ENCODE measurements at places on chromosomes 16 and 17.

GRCh38 chr16:83870830-83871229 lies 28.1 kb upstream of the MLYCD start:
- H3K4me1 ChIP-seq: no peaks in the 10 kb centered on the region
- no peak overlapping the region for H3K4me3 ChIP-seq
- H3K27ac ChIP-seq: no peak overlapping the region

GRCh38 chr17:28597606-28598383 lies 1.0 kb downstream of the SPAG5 start:
- peak overlapping the region; percentile 77 for H3K4me3 ChIP-seq
- H3K27me3 ChIP-seq: no peaks in the 10 kb centered on the region
- DNase-seq: no peak
- H3K36me3 ChIP-seq: peaks cover 7% of the 10 kb centered on the region
- no peak overlapping the region for H3K27ac ChIP-seq
- no peaks in the 10 kb centered on the region for H3K4me1 ChIP-seq

- H3K27me3 ChIP-seq: no peaks in the 10 kb centered on the region
- no peaks in the 10 kb centered on the region for H3K4me1 ChIP-seq
- no peak for DNase-seq
- H3K27ac ChIP-seq: no peak overlapping the region
- no peak overlapping the region for H3K4me3 ChIP-seq
- H3K36me3 ChIP-seq: no peaks in the 10 kb centered on the region
Measured at GRCh38 chr16:55421226-55421625, 57.8 kb upstream of the MMP2 start.

DNA sequence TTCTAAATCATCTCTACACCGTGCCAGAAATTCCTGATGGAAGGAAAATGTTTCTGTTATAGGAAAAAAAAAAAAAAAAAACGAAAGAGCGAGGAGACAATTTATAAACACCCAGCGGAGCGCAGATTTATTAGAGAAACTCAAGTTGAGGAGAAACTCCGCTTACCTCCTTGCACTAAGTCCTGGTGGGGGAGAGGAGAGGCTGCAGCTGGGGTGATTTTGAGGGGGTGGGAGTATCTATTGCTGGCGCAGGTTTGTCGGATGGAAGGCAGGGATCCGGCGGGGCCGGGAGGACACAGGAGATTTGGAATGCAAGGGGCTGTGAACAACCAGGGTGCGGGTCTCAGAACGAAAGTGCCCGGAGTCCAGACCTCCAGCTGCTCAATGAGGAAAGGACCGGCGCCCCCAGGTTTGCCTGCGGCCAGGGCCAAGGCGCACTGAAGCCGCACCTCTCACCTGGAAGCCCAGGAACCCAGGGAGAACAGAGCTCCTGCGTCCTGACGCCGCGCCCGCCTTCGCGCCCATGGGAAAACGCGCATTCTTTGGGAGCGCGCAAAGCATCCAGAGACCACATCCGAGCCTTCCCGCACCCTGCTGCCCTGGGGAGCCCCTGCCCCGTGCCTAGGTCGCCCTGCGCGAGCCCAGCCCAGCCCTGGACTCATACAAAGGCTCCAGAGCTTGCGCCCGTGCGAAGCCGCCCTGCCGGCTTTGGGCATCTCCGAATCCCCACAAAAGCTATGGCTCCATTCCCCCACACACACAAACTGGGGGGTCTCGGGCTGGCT lies 2.6 kb upstream of the HOXB8 start:
- H3K27me3 ChIP-seq: peaks cover 83% of the 10 kb centered on the region
- H3K4me3 ChIP-seq: no peak overlapping the region
- H3K36me3 ChIP-seq: no peaks in the 10 kb centered on the region
- peaks cover 7% of the 10 kb centered on the region for H3K4me1 ChIP-seq
- no peak overlapping the region for H3K27ac ChIP-seq

- no peaks in the 10 kb centered on the region for H3K4me1 ChIP-seq
- no peak overlapping the region for H3K27ac ChIP-seq
- DNase-seq: no peak
- H3K36me3 ChIP-seq: no peaks in the 10 kb centered on the region
Measured at GRCh38 chr16:23840310-23840709, 4.5 kb downstream of the PRKCB start.

DNA sequence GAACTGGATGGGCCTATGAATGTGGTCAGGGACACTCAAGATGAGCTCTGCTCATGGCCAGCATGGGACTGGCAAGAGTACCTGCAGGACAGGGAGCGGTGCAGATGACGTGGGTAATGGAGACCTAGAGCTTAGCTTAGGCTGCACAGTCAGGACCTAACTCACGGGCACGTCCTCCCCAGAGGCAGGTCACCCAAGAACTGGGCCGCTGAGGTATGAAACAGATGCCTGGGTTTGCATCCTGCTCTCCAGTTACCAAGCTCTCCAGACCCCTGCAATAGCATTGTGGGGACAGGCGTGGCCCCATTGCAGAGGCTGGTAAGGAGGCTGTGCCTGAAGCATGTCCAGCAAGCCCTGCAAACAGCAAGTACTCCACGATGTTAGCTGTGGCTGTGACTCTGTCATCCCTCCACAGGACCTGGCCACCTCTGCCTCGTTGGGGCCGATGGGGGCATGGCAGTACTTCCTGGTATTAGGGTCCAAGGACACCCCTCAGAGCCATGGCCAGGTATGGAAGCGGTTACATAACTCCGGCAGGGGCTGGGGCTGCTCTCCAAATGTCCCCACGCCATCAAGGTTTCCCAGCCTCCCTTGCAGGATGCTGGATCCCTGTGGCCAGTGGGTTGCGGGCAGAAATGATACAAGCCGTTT lies 37.5 kb upstream of the RBFOX3 start:
- H3K4me1 ChIP-seq: no peaks in the 10 kb centered on the region
- no peak for DNase-seq
- no peak overlapping the region for H3K4me3 ChIP-seq
- H3K27me3 ChIP-seq: no peaks in the 10 kb centered on the region
- no peaks in the 10 kb centered on the region for H3K36me3 ChIP-seq

DNA sequence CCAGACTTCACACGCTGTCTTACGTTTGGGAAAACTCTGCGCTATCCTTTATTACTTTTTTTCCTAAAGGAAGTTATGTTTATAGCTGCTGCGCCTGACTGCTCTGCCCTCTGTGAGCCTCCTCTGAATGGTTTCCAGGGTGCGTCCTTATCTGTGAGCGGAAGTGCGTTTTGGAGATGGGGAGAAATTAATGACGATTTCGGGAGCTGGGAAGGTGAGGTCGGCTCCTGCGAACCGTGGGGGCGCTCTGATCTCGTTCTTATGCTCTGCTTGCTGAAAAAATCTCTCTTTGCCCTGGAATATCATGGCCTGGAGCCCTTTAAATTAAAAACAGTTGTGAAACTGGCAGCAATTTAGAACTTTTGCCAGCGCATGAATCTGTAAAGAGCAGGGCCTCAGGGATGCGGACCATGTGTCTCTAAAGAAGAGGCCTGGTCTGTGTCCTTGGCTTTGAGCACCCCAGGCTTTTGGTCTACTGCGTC lies 135.7 kb upstream of the ZFHX3 start:
- H3K36me3 ChIP-seq: no peaks in the 10 kb centered on the region
- H3K27ac ChIP-seq: no peak overlapping the region
- no peaks in the 10 kb centered on the region for H3K27me3 ChIP-seq
- no peaks in the 10 kb centered on the region for H3K4me1 ChIP-seq

- DNase-seq: no peak
- H3K4me1 ChIP-seq: no peaks in the 10 kb centered on the region
- no peaks in the 10 kb centered on the region for H3K27me3 ChIP-seq
Measured at GRCh38 chr17:3818786-3819185, 17.8 kb upstream of the ITGAE start.

DNA sequence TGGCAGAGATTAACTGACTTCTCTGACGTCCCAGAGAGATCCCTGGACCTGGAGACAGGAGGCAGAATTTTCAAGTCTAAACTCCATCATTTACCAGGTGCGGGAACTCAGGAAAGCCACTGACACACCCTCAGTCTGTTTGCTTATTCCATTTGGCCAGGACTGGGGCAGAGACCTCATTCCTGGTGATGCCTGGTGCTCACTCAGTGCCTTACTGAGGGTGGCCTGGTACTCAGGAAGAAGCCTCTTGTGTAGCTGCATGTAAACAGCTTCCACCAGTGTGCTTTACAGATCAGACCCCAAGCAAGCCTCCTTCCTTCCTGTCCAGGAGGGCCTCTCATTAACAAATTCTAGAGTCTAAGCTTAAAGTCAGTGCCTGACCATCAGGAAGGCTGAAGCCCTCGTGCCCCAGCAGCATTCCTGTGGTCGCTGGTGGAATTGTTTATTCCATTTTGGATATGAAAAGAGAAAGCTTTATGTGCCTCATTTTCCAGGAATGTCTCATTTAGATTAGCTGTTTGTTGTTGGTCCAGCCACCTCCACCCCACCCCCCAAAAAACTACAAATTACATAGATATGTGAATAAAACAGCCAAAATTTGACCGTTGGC lies 236.1 kb upstream of the CDH5 start:
- H3K27me3 ChIP-seq: no peaks in the 10 kb centered on the region
- no peak overlapping the region for H3K27ac ChIP-seq
- no peak overlapping the region for H3K4me3 ChIP-seq
- no peaks in the 10 kb centered on the region for H3K36me3 ChIP-seq
- no peak for DNase-seq

DNA sequence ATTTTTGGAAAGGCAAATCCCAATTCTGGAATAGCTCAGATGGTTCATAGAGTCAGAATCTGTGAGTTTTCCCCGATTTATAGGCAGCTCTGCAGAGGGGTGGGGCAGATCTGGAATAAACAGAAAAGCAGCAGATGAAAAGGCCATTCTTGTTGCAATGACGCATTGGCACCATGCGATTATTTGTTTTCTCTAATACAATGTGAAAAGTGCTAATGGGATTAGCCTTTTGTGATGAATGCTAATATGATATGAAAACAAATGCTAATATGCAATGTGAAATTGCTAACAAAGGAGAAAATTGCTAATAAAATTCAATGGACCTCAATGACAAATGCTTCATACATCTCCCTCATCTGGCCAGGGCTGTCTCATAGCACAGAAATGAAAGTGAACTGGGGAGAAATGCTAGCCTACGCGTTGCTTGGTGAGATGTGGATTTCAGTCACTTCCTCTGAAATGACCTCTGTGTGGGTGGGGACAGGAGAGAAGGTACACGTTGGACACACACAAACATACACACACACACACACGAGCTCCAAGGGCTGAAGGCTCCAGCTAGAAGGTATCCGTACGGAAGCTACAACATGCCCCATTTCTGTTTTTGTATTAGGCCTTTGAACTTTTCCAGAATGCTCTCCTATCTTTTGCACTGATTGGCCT lies 394.5 kb downstream of the XYLT1 start:
- H3K27me3 ChIP-seq: no peaks in the 10 kb centered on the region
- H3K36me3 ChIP-seq: no peaks in the 10 kb centered on the region
- no peak overlapping the region for H3K27ac ChIP-seq
- DNase-seq: no peak
- no peaks in the 10 kb centered on the region for H3K4me1 ChIP-seq

- no peak for DNase-seq
- H3K36me3 ChIP-seq: no peaks in the 10 kb centered on the region
- H3K27ac ChIP-seq: peak overlapping the region; percentile 38
- H3K4me3 ChIP-seq: no peak overlapping the region
Measured at GRCh38 chr16:12429756-12430155, 373.9 kb downstream of the CPPED1 start.

- no peaks in the 10 kb centered on the region for H3K27me3 ChIP-seq
- DNase-seq: peak; percentile 64
- peak within 1 kb of the TSS; percentile 73 for H3K27ac ChIP-seq
Measured at GRCh38 chr17:30291543-30292285, at the start of gene BLMH. Gene BLMH (minus strand): TSS chr17:30291944. CDS start chr17:30291819, 125 bp downstream.

DNA sequence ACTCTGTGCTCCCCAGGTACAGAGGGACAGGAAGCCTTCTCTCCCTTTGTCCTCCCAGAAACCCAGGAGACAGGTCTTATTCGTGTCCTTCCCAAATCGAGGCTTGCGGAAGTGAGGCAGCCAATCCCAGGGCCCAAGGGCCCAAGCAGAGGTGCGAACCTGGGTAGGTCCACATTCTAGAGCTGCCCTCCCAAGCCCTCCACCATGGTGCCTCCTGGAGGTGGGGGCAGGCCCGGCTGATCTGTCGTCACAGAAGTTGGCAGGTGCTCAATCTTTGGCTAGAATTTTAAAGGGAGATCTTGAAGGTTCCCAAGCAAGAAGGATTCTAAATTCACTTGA lies 21.5 kb downstream of the MRC2 start:
- H3K4me1 ChIP-seq: peaks cover 20% of the 10 kb centered on the region
- H3K27me3 ChIP-seq: no peaks in the 10 kb centered on the region
- no peak overlapping the region for H3K4me3 ChIP-seq
- DNase-seq: no peak
- no peak overlapping the region for H3K27ac ChIP-seq
- H3K36me3 ChIP-seq: peaks cover 5% of the 10 kb centered on the region

GRCh38 chr17:19630661-19631060 lies 17.9 kb upstream of the ALDH3A2 start:
- no peaks in the 10 kb centered on the region for H3K4me1 ChIP-seq
- no peaks in the 10 kb centered on the region for H3K27me3 ChIP-seq
- no peaks in the 10 kb centered on the region for H3K36me3 ChIP-seq
- H3K4me3 ChIP-seq: no peak overlapping the region

- H3K27me3 ChIP-seq: no peaks in the 10 kb centered on the region
- H3K4me3 ChIP-seq: peak overlapping the region; percentile 50
- no peak overlapping the region for H3K27ac ChIP-seq
Measured at GRCh38 chr17:62381561-62381960, 1.2 kb downstream of the EFCAB3 start.

DNA sequence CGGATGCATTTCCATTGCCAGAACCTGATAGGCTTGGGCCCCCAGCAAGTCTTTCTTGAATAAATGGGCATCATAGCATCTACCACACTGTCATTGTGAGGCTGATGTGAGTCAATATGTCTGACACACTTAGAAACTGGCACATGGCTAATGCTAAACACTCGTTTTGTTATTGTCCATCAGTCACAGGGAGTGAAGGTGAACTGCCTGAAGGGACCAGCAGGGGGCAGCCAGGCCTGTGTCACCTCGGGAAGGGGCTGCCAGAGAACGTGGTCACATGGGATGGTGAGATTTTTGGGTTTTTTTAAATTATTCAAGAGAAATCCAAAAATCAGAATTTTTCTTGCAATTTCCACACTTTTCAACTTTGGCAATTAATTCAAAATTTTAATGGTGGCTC lies 831 bp upstream of the RCVRN start:
- peaks cover 8% of the 10 kb centered on the region for H3K4me1 ChIP-seq
- DNase-seq: peak; percentile 47
- no peaks in the 10 kb centered on the region for H3K27me3 ChIP-seq
- no peaks in the 10 kb centered on the region for H3K36me3 ChIP-seq

GRCh38 chr17:81998212-81998611 lies 20.8 kb downstream of the ASPSCR1 start:
- DNase-seq: peak; percentile 19

GRCh38 chr17:62760945-62761267 lies 47.2 kb downstream of the MARCHF10 start:
- H3K27me3 ChIP-seq: no peaks in the 10 kb centered on the region
- H3K4me1 ChIP-seq: no peaks in the 10 kb centered on the region
- H3K27ac ChIP-seq: no peak overlapping the region

GRCh38 chr17:38509772-38510420 lies 81.6 kb downstream of the ARHGAP23 start:
- H3K27ac ChIP-seq: no peak overlapping the region
- H3K36me3 ChIP-seq: no peaks in the 10 kb centered on the region
- H3K27me3 ChIP-seq: peaks cover 13% of the 10 kb centered on the region
- DNase-seq: no peak
- H3K4me1 ChIP-seq: peaks cover 27% of the 10 kb centered on the region
